ENCODE measurements at places on chromosomes 6 and 20. TPM values are rescaled to one million over a fixed set of nuclear protein-coding genes. Genes with fewer than 3 reads are reported as not detected.

- H3K36me3 ChIP-seq, result no peaks in the 10 kb centered on the region
- no peak overlapping the region for H3K27ac ChIP-seq
- H3K27me3 ChIP-seq, result peaks cover 8% of the 10 kb centered on the region
These were observed 104.1 kb downstream of the BMP7 start for GRCh38 chr20:57162362-57162652.

DNA sequence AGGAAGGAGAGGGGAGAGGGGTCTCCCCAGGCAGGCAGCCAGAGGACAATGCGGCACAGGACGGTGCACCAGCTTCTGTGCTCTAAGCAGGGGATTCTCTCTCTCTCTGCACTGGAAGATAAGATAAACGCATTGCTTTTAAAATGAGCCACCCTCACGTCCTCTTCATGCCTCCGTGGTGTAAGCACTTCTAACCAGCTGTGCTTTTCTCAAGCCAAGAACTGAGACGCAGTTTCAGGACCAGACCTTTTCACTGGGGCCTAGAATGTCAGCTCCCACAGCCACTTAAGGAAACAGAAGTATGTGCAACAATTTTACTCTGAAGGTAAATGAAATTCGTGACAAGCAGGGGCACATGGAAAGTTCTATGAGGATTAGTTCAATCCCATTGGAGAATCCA is 82.4 kb downstream of the PSMB1 start:
- H3K4me3 ChIP-seq, result no peak overlapping the region
- no peak overlapping the region for H3K27ac ChIP-seq
- no peaks in the 10 kb centered on the region for H3K36me3 ChIP-seq
- DNase-seq, result no peak
- no peaks in the 10 kb centered on the region for H3K4me1 ChIP-seq
- H3K27me3 ChIP-seq, result peaks cover 4% of the 10 kb centered on the region

DNA sequence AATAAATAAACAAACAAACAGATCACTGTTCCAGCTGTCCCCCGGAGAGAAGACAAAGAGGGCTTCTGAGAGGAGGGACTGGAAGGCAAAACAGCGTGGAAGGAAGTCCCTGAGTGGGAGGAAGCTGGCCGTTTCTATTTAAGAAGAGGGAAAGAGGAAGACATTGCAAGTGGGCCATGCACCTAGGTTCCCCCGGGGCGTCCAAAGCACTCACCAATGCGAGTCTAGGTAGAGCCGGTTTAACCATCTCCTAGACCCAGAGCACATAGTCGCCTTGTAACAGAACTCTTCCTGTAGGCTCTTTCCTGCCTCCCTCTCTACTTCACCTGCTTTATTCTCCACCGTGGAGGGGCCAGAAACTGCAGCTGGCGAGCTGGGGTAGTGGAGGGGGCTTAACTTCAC is 158.4 kb downstream of the ZDHHC14 start:
- peaks cover 5% of the 10 kb centered on the region for H3K27me3 ChIP-seq
- peaks cover 35% of the 10 kb centered on the region for H3K4me1 ChIP-seq
- peaks cover 2% of the 10 kb centered on the region for H3K36me3 ChIP-seq
- no peak for DNase-seq

GRCh38 chr20:35845561-35845960 is 73.7 kb downstream of the PHF20 start:
- H3K4me3 ChIP-seq, result no peak overlapping the region
- DNase-seq, result no peak
- peaks cover 8% of the 10 kb centered on the region for H3K4me1 ChIP-seq

DNA sequence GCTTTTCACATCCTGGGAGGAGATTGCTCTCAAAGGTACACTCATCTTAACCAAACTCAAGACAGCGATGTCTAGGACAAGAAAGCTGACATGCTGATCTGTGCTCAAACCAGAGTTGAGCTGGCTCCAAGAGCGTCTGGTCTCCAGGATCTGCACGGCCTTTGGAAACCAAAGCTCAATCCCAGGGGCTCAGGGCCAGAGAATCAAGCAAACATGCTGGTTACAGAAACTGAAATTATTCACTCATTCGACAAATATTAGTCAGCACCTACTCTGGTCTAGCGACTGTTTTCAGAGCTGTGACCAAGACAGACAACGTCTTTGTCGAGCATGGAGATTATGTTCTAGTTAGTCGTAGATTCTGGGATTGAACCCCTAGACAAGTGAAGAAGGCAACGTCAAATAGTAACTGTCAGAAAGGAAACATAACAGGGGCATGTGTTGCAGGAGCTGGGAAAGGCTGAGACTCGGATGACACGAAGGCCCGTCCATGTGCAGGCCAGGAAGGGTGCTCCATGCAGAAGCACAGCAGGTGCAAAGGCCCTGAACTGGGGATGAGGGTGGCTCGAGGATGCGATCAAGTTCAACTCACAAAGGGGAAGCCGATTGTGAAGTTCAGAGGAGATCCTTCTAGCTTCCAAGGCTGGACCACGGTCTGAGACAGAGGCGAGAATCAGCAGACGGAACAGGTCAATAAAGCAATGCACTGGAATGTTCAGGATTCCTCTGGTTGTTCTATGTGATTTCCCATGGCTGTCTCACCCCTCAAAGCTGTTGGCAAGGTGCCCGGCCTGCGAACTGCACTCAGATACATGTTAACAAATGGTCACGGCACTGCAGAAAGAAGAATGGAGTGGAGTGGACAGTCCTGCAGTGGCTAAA is 12.5 kb upstream of the PCK1 start:
- H3K27me3 ChIP-seq, result peaks cover 7% of the 10 kb centered on the region
- no peaks in the 10 kb centered on the region for H3K4me1 ChIP-seq
- no peak overlapping the region for H3K27ac ChIP-seq
- H3K4me3 ChIP-seq, result no peak overlapping the region

DNA sequence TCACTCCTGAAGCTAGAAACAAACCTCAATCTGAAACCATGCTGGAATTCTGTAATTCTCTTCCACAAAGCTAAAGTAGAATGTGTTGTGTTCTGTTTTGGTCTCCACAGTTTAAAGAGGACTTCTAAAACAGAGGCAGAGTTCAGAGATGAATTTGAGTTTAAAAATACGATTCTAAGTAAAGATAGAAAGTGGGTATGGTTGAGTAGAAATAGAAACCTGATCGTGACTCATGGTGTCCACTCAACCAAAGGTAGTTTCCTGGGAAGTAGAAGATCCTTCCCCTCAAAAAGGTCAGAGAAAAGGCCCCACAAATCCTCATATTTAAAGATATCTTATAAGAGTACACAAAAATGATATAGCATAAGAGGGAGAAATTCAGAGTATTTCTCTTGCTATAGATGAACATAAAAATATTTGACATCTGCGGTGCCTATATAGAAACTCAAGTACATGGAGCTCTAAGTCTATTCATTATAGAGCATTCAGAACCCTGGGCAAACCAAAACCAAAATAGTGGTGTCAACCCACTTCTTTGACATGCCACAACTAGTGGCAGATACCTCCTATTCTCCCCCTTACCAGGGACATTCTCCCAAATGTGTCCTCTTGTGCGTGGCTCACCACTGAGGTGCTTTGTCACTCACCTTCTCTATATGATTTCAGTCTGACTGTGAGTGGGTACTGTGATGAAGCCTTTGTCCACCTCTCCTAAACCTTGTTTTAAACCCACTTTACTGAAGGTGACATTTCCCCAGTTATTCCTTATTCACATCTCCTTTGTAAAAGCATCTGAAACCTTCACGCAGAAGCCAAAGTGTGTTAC is 84.5 kb downstream of the PLCB1 start:
- no peak overlapping the region for H3K4me3 ChIP-seq
- no peaks in the 10 kb centered on the region for H3K27me3 ChIP-seq
- peaks cover 46% of the 10 kb centered on the region for H3K4me1 ChIP-seq
- H3K27ac ChIP-seq, result peak overlapping the region; percentile 1
- H3K36me3 ChIP-seq, result no peaks in the 10 kb centered on the region

GRCh38 chr6:45758787-45759471 is 256.7 kb downstream of the CLIC5 start:
- no peak for DNase-seq
- peaks cover 22% of the 10 kb centered on the region for H3K27me3 ChIP-seq
- peak overlapping the region; percentile 15 for H3K27ac ChIP-seq
- peaks cover 9% of the 10 kb centered on the region for H3K4me1 ChIP-seq
- H3K36me3 ChIP-seq, result peaks cover 3% of the 10 kb centered on the region

GRCh38 chr20:32440069-32440757 is 82.1 kb downstream of the ASXL1 start:
- peaks cover 25% of the 10 kb centered on the region for H3K4me1 ChIP-seq
- peak; percentile 4 for DNase-seq
- no peaks in the 10 kb centered on the region for H3K27me3 ChIP-seq
- H3K27ac ChIP-seq, result peak overlapping the region; percentile 33

GRCh38 chr6:30800871-30801270 is 56.5 kb upstream of the IER3 start:
- H3K27ac ChIP-seq, result no peak overlapping the region
- no peaks in the 10 kb centered on the region for H3K27me3 ChIP-seq
- peaks cover 27% of the 10 kb centered on the region for H3K4me1 ChIP-seq
- no peak for DNase-seq
- peaks cover 5% of the 10 kb centered on the region for H3K36me3 ChIP-seq
- no peak overlapping the region for H3K4me3 ChIP-seq

DNA sequence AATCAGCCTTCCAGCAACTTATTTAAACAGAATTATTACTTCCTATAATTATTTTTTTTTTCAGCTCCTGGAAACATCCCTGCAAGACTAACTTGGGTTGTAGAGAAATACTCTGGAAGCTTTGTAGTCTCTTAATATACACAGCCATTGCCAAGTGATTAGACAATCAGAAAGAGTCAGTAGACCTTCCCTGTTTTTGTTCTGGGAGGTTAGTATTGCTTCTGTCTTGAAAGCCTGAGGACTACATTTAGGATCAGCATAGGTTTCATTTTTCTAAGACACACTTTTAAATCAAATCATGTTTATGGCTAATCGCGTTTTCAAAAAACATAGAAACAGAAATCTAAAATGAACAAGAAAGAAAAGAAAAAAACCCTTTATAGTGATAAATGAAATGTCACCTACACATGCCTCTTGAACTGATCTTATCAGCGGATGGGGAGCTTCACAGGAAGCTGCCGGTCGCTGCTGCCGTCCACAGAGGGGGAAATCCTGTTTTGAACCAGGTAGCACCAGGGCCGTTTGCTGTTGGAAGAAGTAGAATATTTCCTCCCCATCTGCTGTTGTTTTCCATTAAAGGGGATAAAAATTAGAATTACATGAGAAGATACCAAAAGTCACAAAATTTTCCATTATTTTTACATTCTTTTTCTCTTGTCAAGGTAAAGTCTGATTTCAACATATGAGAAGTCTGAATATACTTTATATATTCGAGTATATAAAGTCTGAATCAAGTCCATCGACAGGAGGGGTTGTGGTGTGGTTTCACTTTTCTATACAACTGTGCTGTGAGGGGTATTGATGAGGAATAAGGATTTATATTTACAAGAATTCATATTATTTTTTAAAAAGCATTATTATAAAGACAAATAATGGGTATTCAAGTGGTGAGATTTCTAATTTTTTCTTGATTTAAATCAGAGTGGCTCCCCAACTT is 94.6 kb downstream of the ARMC2 start:
- H3K27me3 ChIP-seq, result no peaks in the 10 kb centered on the region
- H3K27ac ChIP-seq, result peak overlapping the region; percentile 71
- H3K4me1 ChIP-seq, result peaks cover 50% of the 10 kb centered on the region
- DNase-seq, result peak; percentile 70
- H3K36me3 ChIP-seq, result no peaks in the 10 kb centered on the region

DNA sequence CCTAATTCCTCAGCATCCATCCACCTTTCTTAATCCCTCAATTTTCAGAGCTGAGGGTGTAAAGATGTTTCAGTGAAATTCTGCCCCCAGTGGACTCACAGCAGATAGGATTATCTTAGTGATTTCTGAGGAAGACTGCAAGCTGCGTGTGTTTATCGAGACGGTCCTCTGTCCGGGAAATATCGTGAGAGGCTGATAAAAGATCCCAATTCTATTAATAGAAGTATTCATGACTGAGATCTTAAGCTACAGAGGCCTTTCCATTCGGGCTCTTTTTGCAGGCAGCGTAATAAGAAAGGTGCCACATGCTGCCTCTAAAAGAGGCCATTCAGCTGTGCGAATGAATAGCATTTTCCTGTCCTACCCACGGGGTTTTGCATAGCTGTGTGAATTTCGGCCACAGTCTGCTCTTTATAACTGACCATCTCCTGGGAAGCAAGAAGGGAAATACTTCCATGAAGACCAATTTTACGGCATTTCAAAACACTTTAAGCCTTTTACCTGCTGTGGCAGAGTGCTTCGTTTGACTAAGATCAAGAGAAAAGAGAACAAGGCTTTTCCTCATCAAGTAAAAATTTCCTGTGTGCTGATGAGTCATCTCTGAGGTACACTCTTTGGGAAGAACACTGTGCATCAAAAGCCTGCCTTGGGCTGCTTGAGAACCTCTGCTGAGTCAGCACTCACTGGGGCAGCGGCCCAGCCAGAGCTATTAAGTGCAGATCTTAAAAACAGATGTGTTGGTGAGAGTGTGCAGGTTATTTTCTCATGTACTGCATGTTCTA is 208.8 kb downstream of the ARHGAP18 start:
- H3K27ac ChIP-seq, result peak overlapping the region; percentile 72
- H3K36me3 ChIP-seq, result no peaks in the 10 kb centered on the region
- DNase-seq, result peak; percentile 42
- H3K4me3 ChIP-seq, result no peak overlapping the region
- peaks cover 46% of the 10 kb centered on the region for H3K4me1 ChIP-seq

DNA sequence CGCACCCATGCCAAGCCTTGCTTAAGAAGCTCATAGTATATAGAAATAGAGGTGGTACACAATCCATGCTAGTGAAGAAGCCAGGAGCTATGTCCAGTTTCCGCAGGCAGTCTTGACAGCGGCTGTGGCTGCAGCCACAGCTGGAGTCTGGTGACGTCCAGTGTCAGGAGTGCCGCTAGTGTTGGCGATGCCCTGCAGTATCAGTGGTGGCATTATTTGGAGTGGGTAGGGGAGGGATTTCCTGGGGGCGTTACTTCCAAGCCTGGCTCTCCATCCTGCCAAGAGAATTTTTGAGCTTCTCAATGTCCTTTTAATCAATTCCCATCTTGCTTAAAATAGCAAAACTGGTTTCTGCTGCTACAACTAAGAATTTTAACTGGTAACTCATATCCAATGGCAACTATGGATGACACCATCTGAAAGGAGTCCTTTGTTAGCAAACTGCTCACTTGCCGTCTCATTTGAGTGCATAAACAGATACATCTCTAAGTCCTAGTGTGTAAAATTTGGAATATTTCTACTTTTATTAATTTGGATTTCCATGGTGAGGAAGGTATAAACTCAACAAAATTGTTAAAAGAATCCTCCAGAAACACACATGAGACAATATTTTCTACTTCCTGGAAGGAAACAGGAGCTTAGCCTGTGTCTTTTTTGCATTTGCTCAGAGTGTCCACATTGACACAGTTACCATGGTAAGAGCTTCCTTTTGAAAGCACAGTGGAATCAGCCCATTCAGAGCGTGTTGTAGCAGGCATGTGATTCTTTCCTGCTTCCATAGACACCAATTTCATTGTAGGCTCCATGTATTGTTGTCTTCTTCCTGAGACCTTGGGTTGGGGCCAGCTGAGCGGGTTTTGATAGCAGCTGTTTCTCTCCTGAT is 44.6 kb upstream of the PXDC1 start:
- no peaks in the 10 kb centered on the region for H3K4me1 ChIP-seq
- no peak overlapping the region for H3K27ac ChIP-seq
- no peak overlapping the region for H3K4me3 ChIP-seq
- H3K36me3 ChIP-seq, result no peaks in the 10 kb centered on the region
- no peaks in the 10 kb centered on the region for H3K27me3 ChIP-seq
- no peak for DNase-seq

GRCh38 chr6:168239044-168239773 is 80.4 kb downstream of the DACT2 start:
- peaks cover 9% of the 10 kb centered on the region for H3K4me1 ChIP-seq
- no peak overlapping the region for H3K4me3 ChIP-seq
- no peak for DNase-seq
- H3K27me3 ChIP-seq, result peaks cover 5% of the 10 kb centered on the region

Gene CPNE5
- 1.1 TPM for total RNA-seq

Gene ZNF165
- 4.6 TPM for total RNA-seq

Gene TUBB2A
- 1.8 TPM for total RNA-seq

Gene SLC44A4
- 0.19 TPM for total RNA-seq

Gene HDGFL1
- total RNA-seq, result not detected

Gene MRAP2
- not detected for total RNA-seq
